ENCODE measurements at places on chromosomes 5 and 9. TPM values are rescaled to one million over a fixed set of nuclear protein-coding genes. Genes with fewer than 3 reads are reported as not detected.

The GPR150 gene
- total RNA-seq = 1.1 TPM

The ENTPD8 gene
- total RNA-seq = not detected

DNA sequence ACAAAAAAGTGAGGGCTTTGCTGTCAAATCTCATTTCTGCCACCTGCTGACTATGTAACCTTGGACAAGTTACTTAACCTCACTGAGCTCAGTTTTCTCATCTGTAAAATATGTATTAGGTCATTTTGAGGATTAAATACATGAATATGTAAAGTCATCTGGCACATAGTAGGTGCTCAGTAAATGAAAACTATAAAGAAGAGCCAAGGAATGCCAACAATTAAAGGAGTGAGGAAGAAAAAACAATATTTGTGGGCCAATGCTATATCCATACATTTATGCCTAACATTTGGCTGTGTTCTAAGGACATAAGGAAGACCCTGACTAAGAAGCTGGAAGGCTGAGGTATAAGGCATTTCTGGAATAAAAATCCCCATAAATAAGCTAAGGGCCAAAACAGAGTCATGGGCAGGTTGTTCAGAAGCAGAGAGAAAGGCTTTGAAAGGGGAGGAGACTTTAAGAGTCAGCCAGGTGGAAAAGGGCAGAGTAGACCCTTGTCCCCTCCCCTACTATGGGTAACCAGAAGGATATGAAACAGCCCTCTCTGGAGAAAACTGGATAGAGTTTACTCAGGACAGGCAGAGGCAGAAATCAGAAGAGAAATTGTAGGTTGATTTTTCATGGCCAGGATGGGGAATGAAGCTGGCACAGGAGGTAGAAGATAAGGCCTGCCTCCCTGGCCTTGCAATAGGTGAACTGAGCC, 47.6 kb upstream of the SIL1 start:
- H3K4me3 ChIP-seq = no peak overlapping the region
- H3K4me1 ChIP-seq = no peaks in the 10 kb centered on the region
- H3K27me3 ChIP-seq = no peaks in the 10 kb centered on the region
- H3K27ac ChIP-seq = no peak overlapping the region
- no peaks in the 10 kb centered on the region for H3K36me3 ChIP-seq
- no peak for DNase-seq

GRCh38 chr9:75181750-75182149, 93.4 kb downstream of the OSTF1 start:
- no peaks in the 10 kb centered on the region for H3K36me3 ChIP-seq
- no peak overlapping the region for H3K4me3 ChIP-seq
- H3K27me3 ChIP-seq = no peaks in the 10 kb centered on the region
- no peak for DNase-seq
- no peak overlapping the region for H3K27ac ChIP-seq

GRCh38 chr5:17436350-17436749, 61.7 kb upstream of the TAF11L2 start:
- no peak for DNase-seq
- no peaks in the 10 kb centered on the region for H3K27me3 ChIP-seq

- no peak overlapping the region for H3K4me3 ChIP-seq
- H3K4me1 ChIP-seq = no peaks in the 10 kb centered on the region
- no peaks in the 10 kb centered on the region for H3K27me3 ChIP-seq
- DNase-seq = no peak
Observed at GRCh38 chr5:147956842-147957223, 50.5 kb upstream of the C5orf46 start.

GRCh38 chr5:140054086-140054689, 11.1 kb upstream of the NRG2 start:
- no peaks in the 10 kb centered on the region for H3K36me3 ChIP-seq
